ENCODE measurements at places on chromosomes 1 and 21. TPM values are rescaled to one million over a fixed set of nuclear protein-coding genes. Genes with fewer than 3 reads are reported as not detected.

The CLEC20A gene
- total RNA-seq, result not detected

DNA sequence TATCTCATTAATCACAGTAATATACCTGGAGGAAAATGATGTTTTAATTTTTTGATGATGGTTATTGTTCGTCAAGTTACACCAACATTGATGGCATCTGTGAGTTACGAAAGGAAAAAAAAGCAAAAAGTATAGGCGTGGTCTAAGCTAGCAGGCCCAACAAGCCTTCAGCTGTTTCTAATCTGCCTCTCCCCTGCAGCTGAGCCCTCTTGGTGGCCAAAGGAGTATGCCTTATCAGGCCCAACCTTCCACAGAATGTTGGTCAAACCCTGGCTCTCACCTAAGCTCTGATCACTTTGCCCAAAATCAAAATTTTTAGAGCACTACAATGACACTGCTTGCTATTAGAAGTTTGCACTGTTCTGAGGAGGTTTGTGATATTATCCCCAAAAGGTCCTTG, 4.9 kb downstream of the C1orf105 start:
- H3K36me3 ChIP-seq, result no peaks in the 10 kb centered on the region
- peaks cover 9% of the 10 kb centered on the region for H3K4me1 ChIP-seq
- H3K27ac ChIP-seq, result no peak overlapping the region

The TMPRSS15 gene
- not detected for total RNA-seq

- H3K36me3 ChIP-seq, result peaks cover 15% of the 10 kb centered on the region
- DNase-seq, result no peak
- no peak overlapping the region for H3K4me3 ChIP-seq
- no peaks in the 10 kb centered on the region for H3K27me3 ChIP-seq
- no peak overlapping the region for H3K27ac ChIP-seq
- peaks cover 10% of the 10 kb centered on the region for H3K4me1 ChIP-seq
These were observed 19.0 kb downstream of the RRP1 start for GRCh38 chr21:43808367-43808766.

The KLF17 gene
- not detected for total RNA-seq

DNA sequence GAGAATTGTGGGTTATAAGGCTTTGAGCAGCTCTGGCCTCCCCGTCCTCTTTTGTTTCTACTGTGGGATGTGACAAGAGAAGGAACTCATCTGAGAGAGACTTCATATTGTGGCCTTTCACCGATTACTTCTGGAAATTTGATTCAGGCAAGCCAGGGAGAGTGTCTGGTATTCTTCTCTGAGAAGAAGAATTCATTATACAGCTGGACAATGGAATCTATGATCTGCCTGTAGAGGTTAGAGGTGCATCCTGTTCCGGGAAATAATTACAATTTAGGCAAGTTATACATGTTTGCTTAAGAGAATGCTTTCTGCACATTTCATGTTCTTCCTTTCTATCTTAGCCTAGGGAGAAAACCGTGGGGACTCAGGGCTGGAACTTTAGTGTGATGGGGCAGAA, 12.8 kb upstream of the RNU1-2 start:
- peaks cover 67% of the 10 kb centered on the region for H3K27me3 ChIP-seq
- no peaks in the 10 kb centered on the region for H3K4me1 ChIP-seq
- no peaks in the 10 kb centered on the region for H3K36me3 ChIP-seq
- no peak overlapping the region for H3K27ac ChIP-seq

The GJA8 gene
- not detected for total RNA-seq

The NBPF4 gene
- not detected for total RNA-seq

The STUM gene
- total RNA-seq, result not detected

DNA sequence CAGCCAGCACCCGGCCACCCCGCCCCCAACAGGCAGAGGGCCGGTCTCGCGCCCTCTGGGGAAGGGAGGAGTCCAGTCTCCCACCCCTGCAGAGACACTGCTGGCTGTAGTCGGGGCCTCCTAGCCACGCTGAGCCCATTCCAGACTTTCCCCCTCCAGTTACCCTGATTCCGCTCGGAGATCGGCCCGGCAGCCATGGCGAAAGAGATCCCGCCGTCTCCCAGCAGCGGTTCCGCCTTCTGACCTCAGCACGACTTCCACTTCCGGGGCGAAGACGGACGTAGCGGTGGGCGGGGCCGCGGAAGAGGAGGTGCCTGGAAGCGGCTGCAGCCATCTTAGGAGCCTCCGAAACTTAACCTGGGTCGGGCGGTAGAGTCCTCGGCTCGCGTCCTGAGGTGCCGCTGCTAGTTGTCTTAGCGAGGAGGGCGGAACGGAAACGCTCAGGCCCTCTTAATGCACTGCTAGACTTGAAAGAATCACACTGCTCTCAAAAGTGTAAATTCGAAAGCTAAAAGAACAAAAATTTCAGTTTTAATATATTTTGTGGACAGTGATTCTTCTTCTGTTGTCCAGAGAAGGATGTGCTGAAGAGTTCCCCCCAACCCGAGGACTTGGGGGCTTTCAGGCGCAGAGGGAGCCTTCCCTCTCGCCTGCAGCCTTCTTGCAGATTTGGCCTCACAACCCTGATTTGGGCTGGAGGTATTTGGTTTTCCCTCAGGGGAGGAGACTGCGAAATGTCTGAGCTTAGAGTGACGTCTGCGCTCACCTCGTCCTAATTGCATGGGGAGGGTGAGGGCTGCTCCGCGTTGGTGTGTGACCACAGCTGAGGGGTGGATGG, at the start of gene SF3B4:
SF3B4 (minus strand) TSS at position 241 of the 838 bp plus-strand sequence; CDS start at position 197, 44 bp downstream.
- DNase-seq, result peak; percentile 99
- H3K27me3 ChIP-seq, result no peaks in the 10 kb centered on the region
- H3K4me3 ChIP-seq, result peak within 1 kb of the TSS; percentile 97
- peaks cover 51% of the 10 kb centered on the region for H3K36me3 ChIP-seq
- H3K4me1 ChIP-seq, result peaks cover 62% of the 10 kb centered on the region

DNA sequence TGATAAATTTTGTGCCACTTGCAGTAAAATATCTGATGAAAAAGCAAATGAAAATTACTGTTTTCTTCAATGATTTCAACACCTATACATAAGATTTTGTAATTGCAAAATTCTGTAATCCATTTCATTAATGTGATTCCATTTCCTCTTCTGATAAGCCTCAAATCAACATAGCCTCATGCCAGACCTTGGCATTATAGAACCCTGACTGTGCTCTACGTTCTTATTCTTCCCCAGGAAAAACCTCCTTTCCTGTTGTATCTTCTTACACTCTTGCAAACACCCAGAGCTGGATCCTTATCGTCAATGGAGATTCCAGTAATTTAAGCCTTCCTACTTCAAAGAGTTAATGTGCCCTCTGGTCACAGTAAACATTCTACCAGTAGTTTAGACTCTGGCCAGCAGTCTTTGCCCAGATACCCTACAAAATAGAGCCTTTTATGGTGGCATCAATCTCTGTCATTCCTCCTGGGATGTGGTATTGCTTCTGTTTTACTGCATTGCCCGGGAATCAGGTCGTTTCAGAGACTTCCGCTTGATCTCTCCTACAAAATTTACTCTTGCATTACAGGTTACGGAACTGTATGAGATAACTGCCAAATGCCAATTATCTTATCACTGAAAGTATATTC, 48.5 kb upstream of the CHRM3 start:
- no peaks in the 10 kb centered on the region for H3K27me3 ChIP-seq
- H3K27ac ChIP-seq, result no peak overlapping the region
- H3K4me1 ChIP-seq, result no peaks in the 10 kb centered on the region
- no peak for DNase-seq

- H3K27ac ChIP-seq, result no peak overlapping the region
- no peak for DNase-seq
- no peaks in the 10 kb centered on the region for H3K4me1 ChIP-seq
- no peaks in the 10 kb centered on the region for H3K36me3 ChIP-seq
- H3K4me3 ChIP-seq, result no peak overlapping the region
These were observed 10.4 kb upstream of the UHMK1 start for GRCh38 chr1:162487241-162487640.

DNA sequence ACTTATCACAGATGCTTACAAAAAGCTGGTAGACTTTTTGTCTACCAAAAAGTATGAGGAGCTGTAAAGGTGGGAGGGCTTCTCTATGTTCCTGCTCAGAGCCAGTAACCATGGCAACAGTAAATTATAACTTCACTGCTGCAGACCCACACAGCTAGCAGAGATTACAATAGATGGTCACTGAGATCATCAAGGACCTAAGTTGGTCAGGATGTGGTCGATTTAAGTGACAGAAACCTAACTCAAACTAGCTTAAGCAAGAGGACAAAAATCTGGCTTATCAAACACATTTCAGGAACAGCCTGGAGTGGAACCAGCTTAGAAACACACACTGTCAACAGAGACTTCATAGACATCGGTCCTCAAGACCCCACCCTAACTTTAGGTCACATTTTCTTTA, 113.4 kb upstream of the ATP1A1 start:
- H3K27me3 ChIP-seq, result no peaks in the 10 kb centered on the region
- H3K36me3 ChIP-seq, result no peaks in the 10 kb centered on the region
- DNase-seq, result no peak
- H3K4me1 ChIP-seq, result peaks cover 22% of the 10 kb centered on the region

The FMO4 gene
- 1.8 TPM for total RNA-seq

DNA sequence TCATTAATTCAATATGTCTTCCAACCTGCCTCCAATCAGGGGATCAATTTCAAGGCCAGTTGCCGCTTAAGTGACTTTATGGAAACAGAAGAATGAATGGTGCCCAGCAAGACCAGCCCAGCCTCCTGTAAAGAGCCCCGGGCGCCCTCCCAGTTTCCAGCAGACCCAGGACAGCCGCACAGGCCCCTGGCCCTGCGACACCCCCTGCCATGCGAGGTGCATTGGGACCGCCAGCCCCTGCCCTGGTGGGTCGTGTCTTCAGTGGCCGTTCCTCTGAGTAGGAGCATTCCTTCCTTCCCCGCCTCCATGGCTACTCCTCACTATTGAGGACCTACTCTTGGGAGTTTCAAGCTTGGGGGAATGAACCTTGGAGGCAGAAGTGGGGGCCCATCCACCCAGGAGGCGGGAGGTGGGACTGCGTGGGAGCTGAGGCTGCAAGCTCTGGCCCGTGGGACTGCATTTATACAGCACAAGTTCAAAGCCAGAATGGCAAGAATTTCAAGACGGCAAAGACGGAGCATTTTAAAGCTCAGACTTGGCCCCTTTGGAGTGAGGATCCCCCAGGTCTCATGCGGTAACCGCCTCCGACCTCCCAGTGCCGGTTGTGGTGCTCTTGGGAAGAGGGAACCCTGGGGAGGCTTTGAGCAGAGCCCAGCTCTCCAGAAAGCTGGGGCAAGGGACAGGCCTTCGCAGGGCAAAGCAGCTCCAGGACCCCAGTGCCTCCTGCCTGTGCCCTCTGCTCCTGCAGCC, 73.1 kb upstream of the ACTRT2 start:
- no peak overlapping the region for H3K4me3 ChIP-seq
- DNase-seq, result no peak
- H3K4me1 ChIP-seq, result no peaks in the 10 kb centered on the region

- no peak overlapping the region for H3K4me3 ChIP-seq
- no peak for DNase-seq
- no peaks in the 10 kb centered on the region for H3K36me3 ChIP-seq
These were observed 474.3 kb upstream of the C1orf87 start for GRCh38 chr1:60547821-60548220.

DNA sequence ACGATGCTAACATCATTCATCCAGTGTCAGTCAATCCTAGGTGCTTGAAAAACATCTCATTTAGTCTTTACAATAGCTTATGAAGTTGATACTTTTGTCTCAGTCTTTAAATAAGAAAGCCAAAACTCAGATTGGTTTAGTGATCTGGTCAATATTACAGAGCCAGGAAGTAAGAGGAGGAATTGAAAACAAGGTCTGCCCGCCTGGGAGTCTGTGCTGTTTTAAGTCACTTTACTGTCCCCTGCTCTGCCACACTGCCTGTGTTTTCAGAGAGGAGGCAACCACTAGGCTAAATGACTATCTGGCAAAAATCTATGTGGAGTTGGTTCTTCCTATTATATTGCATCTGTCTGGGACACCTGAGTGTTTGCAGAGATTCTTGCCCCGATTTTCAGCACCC, 62.3 kb downstream of the ST6GALNAC3 start:
- DNase-seq, result no peak
- no peak overlapping the region for H3K27ac ChIP-seq
- no peak overlapping the region for H3K4me3 ChIP-seq
- H3K4me1 ChIP-seq, result no peaks in the 10 kb centered on the region

- no peak for DNase-seq
- H3K27ac ChIP-seq, result peak overlapping the region; percentile 26
- H3K27me3 ChIP-seq, result no peaks in the 10 kb centered on the region
- H3K4me1 ChIP-seq, result peaks cover 37% of the 10 kb centered on the region
- H3K4me3 ChIP-seq, result no peak overlapping the region
- peaks cover 19% of the 10 kb centered on the region for H3K36me3 ChIP-seq
These were observed 3.5 kb upstream of the TMCO2 start for GRCh38 chr1:40244138-40244744.

DNA sequence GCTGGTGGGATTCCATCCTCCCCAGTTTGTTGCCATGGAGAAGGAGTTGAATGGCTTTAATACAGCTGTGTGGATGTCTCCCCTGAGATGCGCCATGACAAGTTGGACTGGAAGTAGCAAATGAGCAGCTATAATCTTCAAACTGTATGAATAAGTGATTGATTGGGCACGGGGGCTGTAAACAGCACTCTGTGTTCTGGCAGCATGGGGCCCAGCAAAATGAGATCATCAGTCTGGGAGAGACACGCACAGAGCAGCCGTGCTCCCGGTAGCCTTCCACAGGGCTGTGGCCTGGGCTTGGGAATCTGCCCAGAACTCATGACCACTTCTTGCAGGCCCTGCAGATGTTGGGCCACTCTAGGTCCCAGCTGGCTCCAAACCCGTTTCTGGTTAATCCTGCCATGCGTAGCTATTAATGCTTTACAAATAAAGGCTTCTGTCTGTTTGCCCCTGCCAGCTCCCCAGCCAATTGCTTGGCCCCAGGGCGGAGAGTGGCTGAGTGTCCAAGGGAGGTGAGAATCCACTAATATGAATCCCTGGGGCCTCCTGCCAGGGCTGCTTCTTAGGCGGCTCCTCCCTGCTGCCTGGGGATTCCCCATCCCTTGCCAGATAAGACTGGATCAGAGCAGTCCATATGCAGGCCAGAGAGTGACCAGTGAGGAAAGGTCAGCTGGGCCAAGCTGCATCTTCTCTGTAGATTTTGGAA, 642.9 kb downstream of the AJAP1 start:
- no peaks in the 10 kb centered on the region for H3K4me1 ChIP-seq
- no peaks in the 10 kb centered on the region for H3K36me3 ChIP-seq
- no peak overlapping the region for H3K27ac ChIP-seq
- no peaks in the 10 kb centered on the region for H3K27me3 ChIP-seq
- H3K4me3 ChIP-seq, result no peak overlapping the region

- no peaks in the 10 kb centered on the region for H3K27me3 ChIP-seq
- DNase-seq, result no peak
- peaks cover 35% of the 10 kb centered on the region for H3K4me1 ChIP-seq
- peak overlapping the region; percentile 92 for H3K4me3 ChIP-seq
- H3K36me3 ChIP-seq, result peaks cover 9% of the 10 kb centered on the region
These were observed 427 bp downstream of the AKR7A2 start for GRCh38 chr1:19311503-19311930.

The SOX13 gene
- total RNA-seq, result 0.17 TPM

The DNASE2B gene
- not detected for total RNA-seq

The PERM1 gene
- not detected for total RNA-seq

The LCE2C gene
- total RNA-seq, result not detected

The MARK1 gene
- not detected for total RNA-seq

- peaks cover 45% of the 10 kb centered on the region for H3K36me3 ChIP-seq
- H3K4me1 ChIP-seq, result no peaks in the 10 kb centered on the region
- no peak for DNase-seq
- no peaks in the 10 kb centered on the region for H3K27me3 ChIP-seq
- no peak overlapping the region for H3K4me3 ChIP-seq
These were observed 54.3 kb upstream of the EPHA8 start for GRCh38 chr1:22508991-22509390.

The FYB2 gene
- not detected for total RNA-seq

The COL11A1 gene
- not detected for total RNA-seq
